ENCODE measurements at places on chromosomes 11 and 22.

- no peak for DNase-seq
Observed at GRCh38 chr11:75450236-75450635, 17.2 kb upstream of the KLHL35 start.

GRCh38 chr11:88544656-88545280, 207.2 kb upstream of the CTSC start:
- DNase-seq: no peak

DNA sequence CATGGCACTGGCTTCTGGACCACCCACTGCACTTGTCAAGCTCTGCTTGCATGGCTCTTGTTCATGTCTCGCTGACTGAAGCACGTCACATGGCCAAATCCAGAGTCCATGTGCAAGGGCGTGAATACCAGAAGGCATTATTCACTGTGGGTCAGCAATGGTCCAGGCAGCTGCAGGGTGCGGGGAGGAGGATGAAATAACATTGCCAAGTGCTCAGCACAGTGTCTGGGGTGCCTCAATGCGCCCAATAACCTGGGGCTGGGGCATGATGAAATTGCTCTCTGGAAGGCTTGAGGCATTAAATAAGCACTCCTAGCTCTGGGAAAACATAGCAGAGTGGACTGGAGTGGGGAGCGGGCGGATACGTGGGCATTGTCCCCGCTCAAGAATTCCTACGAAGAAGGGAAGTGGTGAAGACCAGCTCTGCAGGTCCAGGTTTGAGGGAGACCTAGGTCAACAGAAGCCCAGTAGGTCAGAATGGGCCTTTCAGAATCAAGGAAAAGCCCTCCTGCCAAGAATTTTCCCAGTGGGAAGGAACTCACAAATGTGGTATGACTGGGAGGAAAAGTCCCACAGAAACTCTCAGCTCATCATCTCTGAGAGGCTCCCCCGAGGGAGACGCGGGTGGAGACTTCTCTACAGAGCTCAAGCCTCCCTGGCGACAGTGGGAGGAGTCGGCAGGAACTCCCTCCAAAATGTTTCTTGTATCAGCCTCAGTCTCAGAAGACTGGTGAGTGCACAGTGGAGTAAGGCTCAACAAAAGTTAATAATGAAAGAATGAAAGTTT, 15.3 kb upstream of the ACCSL start:
- no peak for DNase-seq

DNA sequence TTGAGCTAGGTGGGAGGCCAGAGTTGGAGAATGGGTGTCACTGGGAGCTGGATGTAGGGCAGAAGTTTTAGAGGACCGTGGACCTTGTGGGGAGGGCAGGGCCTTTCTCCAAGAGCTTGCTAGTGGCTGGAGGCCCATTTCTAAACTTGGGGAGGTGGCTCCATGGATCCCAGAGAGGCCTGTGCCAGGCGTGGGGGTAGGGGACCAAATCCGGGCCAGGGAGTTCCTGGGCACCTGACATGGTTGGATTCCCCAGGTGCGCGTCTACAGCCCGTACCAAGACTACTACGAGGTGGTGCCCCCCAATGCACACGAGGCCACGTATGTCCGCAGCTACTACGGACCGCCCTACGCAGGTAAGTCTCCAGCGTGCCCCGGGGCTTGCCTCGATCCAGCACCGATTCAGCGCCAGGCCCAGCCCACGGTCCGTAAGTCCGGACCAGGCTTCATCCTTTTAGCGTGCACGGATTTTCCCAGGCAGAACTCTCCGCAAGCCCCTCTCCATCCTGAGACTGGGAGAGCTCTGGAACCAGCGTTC, 14.2 kb downstream of the PLEKHB1 start:
- DNase-seq: no peak

DNA sequence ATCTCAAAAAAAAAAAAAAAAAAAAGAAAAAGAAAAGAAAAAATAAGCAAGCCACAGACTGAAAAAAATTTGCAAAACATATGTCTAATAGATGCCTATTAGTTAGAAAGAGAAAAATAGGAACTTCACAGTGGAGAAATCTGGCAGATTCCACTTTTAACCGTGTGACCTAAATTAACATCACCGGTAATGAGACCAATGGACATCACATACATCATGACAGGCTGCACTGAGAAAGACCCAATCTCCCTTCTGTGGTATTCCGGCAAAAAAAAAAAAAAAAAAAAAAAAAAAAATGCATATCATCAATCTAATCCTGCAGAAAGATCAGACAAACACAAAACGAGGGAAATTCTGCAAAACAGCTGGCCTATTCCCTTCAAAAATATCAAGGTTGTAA, 46.7 kb upstream of the CECR2 start:
- no peak for DNase-seq

GRCh38 chr11:83827940-83828554, 541.9 kb upstream of the CCDC90B start:
- DNase-seq: no peak

DNA sequence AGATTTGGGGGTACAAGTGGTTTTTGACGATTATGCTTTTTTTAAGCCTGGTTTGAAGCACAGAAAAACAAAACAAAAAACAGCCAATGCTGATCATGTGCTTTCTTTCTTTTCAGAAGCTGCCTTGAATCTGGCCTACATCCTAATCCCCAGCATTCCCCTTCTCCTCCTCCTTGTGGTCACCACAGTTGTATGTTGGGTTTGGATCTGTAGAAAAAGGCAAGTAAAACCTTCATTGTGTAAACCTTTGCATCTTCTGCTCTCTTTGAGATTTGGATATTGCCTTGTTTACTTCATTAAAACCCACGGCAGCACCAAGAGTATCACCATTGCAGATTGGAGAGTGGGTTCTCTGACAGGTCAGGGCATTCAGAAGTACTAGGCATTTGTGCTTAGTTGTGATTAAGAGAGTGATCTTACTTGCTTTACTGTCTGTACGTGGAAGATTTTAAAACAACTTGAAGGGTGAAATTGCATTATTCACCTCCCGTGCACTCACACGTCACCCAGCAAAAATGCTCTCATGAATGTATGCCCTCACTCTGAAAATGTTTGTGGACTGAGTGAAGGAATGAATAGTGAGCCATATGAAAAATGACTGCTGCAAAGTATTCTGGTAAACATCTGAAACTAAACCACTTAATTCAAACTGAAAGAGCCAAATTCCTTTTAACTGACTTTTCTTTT, 17.0 kb downstream of the LAYN start:
- peak; percentile 30 for DNase-seq

GRCh38 chr22:23262518-23263332, 82.4 kb downstream of the BCR start:
- DNase-seq: no peak

DNA sequence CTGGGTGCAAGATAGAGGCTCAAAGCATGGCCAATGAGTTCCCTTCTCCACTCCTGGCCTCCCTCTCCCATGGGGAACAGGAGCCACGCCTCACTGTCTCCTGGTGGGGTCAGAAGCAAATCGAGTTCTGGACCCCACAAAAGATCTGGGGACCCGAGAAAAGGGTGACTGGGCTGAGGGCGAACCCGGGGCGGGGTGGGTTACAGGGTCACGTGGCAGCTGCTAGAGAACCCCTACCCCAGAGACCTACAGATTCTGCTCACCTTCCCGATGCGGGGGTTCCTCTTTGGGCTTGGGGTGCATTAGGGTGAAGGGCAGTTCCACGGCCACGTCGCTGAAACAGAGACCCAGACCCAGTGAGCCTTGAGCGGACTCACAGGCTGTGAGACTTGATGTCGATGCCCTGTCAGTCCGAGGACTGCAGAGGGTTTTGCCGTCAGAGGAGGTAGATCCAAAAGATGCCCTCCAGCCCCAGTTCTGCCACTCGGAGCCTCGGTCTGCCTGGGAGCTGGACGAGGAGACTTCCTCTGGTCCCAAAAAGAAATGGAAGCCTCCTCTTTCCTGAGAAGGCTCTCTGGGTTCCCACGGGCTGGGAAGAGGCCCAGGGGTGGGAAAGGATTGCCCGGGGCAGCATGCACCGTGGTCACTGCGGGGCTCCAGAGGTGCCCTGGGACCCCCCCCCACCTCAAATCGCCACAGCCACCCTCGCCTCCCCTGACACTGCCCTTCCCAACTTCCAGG, 28.2 kb downstream of the TPBGL start:
- DNase-seq: no peak

Measured in SW 1271 (cell line).